ENCODE measurements at places on chromosomes 2 and 18.

- DNase-seq = no peak
Observed at GRCh38 chr2:227570615-227571014, 28.1 kb upstream of the SCYGR2 start.

GRCh38 chr18:35588995-35589394 lies 7.5 kb downstream of the GALNT1 start:
- DNase-seq = no peak

- no peak for DNase-seq
Observed at GRCh38 chr2:225177098-225177497, 134.8 kb upstream of the DOCK10 start.

GRCh38 chr2:46411245-46411641 lies 68.1 kb upstream of the TMEM247 start:
- DNase-seq = no peak

DNA sequence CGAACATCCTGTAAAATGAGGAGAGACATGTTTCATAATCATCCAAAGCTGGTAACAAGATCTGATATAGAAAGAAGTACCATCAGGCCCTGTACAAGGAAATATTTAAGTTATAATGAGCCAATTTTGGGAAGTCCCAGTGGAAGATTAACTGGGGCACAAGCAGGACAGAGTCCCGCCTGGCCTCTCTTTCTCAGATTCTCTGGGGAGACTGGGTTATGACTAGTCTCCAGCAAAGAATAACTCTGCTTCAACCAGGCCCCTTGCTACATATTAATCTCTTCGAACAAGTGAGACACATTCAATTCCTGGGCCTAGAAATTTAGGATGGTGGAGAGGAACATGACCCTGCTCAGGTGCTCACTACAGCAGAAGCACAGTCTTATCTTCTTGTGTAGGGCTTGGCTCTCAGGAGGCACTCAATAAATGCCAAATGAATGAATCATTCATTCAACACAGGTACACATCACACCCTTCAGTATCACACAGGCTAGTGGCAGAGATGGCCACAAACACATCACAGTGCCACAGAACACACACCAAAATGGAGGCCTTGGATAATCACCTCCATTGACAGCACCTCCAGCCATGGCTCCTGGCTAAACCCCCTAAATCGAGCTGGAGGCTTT lies 46.4 kb upstream of the RNF152 start:
- no peak for DNase-seq

Measured in SW 1271 (cell line).